Stimulated activated CD8-positive, alpha-beta memory T cell treated with anti-CD3 and anti-CD28 coated beads, Interleukin-4, amount 100 ng/mL, for 1 hour (primary cell): ENCODE measurements at places on chromosomes 3 and 15.

DNA sequence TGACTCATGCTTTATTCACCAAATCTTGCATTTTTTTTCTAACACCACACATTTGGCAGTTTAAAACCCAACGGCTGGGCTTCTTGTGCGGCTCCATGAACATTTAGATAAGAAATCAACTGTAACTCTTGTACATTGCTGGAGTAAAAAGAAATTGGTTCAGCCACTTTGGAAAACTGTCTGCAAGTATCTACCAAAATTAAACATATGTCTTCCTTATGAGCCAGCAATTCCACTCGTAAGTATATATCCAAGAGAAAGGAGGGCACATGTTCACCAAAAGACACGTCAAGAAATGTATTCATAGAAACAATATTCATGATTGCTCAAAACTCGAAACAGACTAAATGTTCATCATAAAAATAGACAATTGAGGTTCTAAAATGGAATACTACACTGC is 291.9 kb upstream of the POU1F1 start:
- no peak for DNase-seq

GRCh38 chr15:85828126-85828525 is 33.4 kb upstream of the KLHL25 start:
- no peak for DNase-seq

- no peak for DNase-seq
Measured at GRCh38 chr3:4837374-4837930, 141.8 kb upstream of the BHLHE40 start.

GRCh38 chr3:77620009-77620408 is 580.1 kb downstream of the ROBO2 start:
- no peak for DNase-seq

- DNase-seq, result no peak
Measured at GRCh38 chr3:38738630-38739395, 77.2 kb downstream of the SCN10A start.

- no peak for DNase-seq
Measured at GRCh38 chr3:23916152-23916885, 471 bp downstream of the NKIRAS1 start.

GRCh38 chr15:40150163-40150925 is 10.5 kb upstream of the BUB1B start:
- DNase-seq, result no peak

DNA sequence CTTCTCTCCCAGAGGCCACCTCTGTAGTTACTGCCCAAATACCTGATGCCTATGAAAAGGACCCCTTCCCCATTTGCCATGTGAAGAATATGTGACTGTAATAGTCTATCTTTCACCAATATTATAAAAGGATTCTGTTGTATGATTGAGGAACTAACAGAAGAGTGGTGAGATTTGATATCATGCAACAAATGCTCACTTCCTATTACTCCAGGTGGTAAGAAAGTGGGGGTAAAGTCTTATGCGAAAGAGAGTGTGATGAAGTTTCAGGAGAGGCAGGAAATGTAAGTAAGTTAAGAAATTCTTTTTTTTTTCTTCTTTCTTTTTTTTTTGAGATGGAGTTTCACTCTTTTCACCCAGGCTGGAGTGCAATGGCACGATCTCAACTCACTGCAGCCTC is 24.4 kb upstream of the RAP2B start:
- no peak for DNase-seq

DNA sequence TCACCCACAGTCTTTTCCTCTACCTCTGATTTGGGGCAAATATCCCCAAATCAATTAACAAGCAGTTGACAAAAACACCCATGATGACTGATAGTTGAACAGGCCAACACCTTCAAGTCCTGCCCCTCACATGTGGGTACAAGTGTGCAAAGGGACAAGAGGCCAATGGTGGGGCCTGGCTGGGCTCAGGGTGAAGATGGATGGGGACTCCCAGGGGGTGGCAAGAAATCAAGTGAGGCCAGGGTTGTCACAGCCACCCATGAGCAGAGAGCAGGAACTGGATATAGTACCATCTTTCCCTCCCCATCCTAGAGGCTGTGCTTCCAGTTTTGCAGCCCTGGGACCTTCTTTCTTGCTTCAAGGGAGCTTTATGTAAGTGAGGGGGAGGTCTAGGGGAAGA is 270.2 kb upstream of the TOPAZ1 start:
- DNase-seq, result no peak

- DNase-seq, result no peak
Measured at GRCh38 chr3:142523921-142524566, 54.5 kb downstream of the ATR start.

DNA sequence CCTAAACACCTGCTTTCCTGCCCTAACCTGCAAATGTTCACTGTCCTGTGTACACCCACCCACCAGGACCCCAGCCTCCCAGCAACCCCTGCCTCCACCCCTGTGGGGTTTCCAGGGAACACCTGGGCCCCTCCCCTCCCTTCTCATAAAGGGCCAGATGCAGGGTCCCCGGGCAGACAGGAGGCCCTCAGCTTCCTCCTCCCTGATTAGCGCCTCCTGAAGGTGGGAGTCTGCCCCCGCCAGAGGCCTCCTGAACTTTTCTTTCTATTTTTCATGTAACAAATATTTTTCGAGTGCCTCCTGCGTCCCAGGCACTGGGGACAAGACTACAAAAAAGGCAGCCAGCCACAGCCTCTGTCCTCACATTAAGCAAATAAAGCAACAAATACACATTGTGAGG is 135.4 kb upstream of the LINGO1 start:
- DNase-seq, result no peak

GRCh38 chr3:194315965-194316361 is 35.2 kb downstream of the CPN2 start:
- no peak for DNase-seq

DNA sequence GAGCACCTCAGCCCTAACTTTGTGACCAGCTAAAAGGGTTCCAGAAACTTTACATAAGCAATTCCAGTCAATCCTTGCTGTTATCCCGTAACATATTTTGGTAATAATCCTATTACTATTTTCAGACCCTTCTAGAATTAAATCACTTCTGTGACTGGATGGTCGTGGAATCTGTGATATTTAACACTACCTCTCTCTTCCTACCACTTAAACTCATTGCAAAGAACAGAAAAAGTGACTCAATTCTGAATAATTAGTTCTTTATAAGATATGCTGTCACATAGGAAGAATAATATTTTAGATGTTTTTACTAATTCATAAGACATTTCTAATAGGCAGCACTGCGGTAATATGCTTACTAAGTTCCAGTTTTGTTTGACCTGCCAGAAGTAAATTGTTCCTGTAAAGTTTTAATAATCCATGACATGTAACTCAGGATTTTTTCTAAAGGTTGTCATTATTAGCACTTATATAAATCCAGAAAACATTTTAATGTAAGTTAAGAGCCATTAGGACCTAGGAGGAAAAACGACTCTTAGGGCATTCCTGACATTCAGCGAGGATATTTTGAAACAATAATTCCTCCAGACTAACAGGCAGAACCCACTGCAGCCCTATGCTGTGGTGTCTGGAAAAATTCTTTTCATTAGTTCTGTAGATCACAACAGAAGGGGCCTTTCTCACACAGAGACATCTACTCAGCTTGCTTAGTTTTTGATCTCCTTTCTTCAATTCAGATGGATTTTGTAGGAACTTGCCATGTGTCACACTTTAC is 113.3 kb upstream of the MBNL1 start:
- DNase-seq, result no peak

DNA sequence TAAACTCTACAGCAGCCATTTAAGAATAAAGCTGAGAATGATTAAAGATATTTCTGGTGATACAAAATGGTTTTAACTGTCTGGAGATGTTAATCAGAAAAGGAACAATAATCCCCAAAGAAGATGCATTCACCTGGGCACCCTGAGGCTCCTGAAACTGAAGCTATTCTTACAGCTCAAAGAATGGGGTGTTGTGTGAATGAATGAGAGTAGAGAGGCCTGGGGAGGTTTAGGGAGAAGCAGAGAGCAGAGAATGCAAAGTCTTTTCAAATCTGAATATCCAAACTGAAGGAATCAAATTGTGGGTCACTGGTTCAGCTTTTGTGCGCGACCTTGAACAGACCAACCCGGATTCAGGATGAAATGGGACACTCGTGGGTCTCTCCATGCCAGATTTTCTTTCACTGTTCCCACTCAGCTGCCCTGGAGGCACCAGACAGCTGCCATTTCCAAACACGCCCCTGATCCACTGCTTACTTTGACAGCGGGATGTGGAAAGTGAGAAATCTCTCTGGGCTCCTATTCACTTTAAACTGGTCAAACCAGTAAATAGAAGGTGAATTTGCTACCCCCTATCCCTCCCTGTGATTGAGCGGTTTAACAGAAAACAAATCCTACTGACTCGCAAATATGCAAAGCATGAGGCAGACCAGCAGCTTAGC is 485.5 kb upstream of the THBS1 start:
- no peak for DNase-seq

- DNase-seq, result no peak
Measured at GRCh38 chr3:113255100-113255853, 43.9 kb downstream of the BOC start.

DNA sequence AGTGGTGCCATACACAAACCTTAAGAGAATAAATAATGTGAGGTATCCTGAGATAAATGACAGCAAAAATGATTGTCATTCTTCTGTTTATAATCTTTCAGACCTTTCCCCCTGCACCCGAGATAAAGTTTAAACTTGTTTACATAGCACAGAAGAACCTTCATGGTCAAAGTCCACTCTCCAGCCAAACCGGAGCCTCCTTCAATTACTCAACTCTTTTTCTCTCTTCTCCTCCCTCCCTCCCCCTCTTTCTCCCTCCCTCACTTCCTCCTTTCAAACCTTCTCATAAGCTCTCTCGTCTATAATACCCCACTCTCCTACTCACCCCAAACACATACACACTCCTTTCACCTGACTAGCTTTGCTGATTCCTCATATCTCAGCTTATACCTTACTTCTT is 198.9 kb downstream of the EFHB start:
- DNase-seq, result no peak

GRCh38 chr3:133103706-133104105 is 65.5 kb downstream of the TMEM108 start:
- no peak for DNase-seq

DNA sequence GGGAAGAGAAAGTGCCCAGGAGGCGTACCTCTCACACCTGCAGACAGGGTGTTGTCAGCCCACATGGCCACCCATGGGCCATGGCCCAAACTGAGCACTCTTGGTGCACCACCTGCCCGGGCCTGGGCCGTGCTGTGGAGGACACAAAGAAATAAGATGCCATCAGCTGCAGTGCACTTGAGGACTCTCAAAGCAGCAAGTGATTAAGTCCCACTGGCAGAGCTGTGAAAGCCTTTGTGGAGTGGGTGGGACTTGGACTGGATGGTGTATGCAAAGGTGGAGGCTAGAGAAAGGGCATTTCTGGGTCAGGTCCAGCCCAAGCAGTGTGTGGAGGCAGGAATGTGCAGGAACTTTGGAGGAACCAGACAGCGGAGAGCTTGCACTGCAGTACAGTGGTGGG is 122.3 kb downstream of the MEGF11 start:
- DNase-seq, result no peak

GRCh38 chr15:94233441-94233840 is 2.1 kb downstream of the MCTP2 start:
- DNase-seq, result no peak

DNA sequence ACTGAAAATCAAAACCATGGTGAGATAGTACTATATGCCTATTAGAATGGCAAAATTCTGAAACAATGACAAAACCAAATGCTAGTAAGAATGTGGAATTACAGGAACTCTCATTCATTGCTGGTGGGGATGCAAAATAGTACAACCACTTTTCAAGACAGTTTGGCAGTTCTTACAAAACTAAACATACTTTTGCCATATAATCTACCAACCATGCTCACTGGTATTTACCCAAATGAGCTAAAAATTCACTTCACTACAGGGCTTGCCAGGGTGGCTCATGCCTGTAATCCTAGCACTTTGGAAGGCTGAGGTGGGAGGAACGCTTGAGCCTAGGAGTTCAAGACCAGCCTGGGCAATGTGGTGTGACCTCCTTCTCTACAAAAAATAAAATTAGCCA is 40.0 kb downstream of the MYO9A start:
- no peak for DNase-seq

DNA sequence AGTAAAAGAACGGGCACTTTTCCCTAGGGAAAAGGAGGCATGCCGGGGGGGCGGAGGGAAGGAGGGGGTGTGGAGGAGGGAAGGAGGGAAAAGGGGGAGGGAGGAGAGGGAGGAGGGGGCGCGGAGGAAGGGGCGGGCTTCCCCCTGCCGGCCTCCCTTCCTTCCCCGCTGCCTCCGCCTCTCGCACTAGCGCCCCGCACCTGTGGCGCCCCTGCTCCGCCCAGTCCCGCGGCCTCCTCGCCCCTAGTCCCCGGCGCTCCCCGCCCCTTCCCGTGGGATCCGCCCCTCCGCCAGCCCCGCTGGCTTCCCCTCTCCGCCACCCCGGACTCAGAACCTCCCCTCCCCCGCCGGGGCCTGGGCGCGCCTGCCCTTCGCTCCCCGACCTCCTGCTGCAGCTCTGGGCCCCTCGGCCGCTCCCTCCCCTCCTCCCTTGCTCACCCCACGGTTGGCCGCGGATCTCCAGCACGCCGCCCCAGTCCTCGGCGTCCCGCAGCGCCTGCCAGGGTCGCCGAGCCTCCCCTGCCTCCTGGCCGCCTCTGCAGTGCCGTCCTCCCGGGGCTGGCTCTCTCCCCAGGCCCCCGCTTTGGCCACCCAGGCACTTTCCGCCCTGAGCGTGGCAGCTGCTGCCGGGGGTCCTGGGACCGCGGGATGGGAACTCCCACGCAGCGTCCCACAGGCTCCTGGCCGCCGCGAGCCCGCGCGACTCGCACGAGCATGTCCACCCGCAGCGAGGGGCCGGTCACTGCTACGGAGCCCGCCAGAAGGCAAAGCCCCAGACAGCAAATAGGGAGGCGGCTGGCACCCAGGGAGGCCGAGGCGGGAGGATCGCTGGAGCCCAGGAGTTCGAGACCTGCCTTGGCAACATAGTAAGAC is 147.4 kb downstream of the TJP1 start:
- no peak for DNase-seq

DNA sequence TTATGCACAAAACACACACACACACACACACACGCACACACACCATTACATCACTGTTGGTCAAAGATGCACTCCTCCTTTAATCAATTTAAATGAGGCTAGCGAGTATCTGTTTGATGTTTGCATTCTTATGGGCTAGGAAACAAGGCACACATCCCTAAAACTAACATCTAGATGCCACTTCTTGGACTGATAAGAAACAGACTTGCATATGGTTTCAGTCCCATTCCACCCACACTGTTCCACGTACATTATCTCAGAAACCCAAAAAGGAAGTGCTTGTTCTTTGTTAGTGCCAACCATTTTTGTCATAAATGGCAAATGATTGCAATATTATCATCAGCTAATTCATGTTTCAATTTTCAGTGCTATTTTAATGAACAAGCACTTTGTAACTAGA is 69.5 kb downstream of the CCR1 start:
- no peak for DNase-seq

DNA sequence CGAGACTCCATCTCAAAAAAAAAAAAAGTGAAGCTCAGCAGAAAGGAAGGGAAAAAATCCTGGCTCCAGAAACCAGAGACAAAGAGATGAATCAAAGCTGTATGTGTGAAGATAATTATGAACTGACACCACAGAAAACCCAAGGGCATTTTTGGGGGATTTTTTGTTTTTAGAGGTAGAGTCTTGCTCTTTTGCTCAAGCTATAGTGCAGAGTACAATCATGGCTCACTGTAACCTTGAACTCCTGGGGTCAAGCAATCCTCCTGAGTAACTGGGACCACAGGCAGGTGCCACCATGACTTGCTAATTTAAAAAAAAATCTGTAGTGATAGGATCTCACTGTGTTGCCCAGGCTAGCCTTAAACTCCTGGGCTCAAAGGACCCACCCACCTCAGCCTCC is 22.8 kb downstream of the HCLS1 start:
- no peak for DNase-seq

- DNase-seq, result no peak
Measured at GRCh38 chr3:76943671-76944070, 96.2 kb upstream of the ROBO2 start.

- DNase-seq, result no peak
Measured at GRCh38 chr3:73624821-73625665, at the start of gene PDZRN3. PDZRN3 (minus strand) TSS chr3:73624941.
